ENCODE measurements at places on chromosomes 3 and 15.

DNA sequence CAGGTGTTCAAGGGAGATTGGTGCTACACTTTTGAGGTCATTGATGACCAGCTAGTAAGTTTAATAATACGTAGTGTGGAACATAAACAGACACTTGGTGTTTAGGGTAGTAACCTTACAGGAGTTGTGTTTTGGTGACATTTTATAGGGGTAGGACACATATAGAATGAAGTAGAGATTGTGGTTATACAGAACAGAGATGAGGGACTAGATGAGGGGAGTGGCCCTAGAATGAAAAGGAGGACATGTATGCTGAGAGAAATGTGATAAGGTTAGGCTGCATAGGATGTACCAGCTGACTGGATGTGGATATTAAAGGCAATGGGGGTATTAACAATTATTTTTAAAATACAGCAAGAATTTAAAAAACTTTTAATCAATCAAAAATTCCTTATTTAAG, 8.0 kb downstream of the MBNL1 start:
- no peak for DNase-seq

GRCh38 chr3:153855772-153856171, 265.4 kb upstream of the ARHGEF26 start:
- DNase-seq: no peak

DNA sequence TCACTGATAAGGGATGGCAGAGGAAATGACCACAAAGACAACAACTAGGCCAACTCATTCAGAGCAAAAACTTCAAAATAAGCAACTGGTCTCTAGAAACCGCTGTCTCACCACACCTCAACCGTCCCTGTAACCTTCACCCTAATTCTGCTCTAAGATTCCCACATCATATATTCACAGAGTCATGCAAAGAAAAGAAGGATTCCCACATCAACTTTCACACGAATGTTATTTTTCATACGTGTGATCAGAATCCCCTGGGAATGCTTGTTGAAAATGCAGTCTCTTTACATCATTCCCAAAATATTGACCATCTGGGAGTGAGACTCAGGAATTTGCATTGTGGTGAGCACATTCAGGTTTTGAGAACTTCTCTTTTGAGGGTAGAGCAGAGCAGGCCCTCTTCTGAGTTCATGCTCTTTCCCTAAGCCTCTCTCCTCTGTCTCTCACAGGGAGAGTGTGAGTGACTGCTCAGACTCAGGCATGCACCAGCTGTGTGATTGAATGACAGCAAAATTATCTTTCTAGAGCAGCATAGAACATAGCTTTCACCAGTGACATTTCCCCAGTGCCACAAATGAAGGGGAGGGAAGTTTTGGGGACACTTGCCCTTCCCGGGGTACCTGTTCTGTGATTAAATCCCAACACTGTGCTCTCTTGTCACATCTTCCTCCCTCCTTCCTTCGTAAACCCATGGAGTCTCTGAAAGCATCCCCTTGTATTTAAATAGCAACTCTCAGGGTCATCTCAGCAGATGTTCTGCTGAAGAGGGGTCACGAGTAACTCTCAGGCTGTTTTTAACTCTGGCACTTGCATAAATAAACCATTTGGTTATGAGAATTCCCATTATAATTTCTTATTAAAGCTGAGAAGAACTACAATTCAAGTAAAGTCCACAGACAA, 170.9 kb downstream of the PLCL2 start:
- no peak for DNase-seq

DNA sequence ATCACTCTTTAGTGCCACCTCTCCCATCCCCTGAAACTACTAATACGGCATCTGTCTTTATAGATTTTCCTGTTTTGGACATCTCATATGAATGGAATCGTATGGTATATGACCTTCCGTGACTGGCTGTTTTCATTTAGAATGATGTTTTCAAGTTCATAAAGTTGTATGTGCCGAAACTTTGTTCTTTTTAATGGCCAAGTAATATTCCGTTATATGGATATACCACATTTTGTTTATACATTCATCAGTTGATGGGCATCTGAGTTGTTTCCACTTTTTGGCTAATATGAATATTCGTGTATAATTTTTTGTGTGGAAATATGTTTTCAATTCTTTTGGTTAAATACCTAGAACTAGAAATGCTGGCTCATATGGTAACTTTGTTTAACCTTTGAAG, 49.5 kb downstream of the PIAS1 start:
- DNase-seq: no peak

- DNase-seq: no peak
Observed at GRCh38 chr3:60856257-60857046, 394.8 kb downstream of the FHIT start.

DNA sequence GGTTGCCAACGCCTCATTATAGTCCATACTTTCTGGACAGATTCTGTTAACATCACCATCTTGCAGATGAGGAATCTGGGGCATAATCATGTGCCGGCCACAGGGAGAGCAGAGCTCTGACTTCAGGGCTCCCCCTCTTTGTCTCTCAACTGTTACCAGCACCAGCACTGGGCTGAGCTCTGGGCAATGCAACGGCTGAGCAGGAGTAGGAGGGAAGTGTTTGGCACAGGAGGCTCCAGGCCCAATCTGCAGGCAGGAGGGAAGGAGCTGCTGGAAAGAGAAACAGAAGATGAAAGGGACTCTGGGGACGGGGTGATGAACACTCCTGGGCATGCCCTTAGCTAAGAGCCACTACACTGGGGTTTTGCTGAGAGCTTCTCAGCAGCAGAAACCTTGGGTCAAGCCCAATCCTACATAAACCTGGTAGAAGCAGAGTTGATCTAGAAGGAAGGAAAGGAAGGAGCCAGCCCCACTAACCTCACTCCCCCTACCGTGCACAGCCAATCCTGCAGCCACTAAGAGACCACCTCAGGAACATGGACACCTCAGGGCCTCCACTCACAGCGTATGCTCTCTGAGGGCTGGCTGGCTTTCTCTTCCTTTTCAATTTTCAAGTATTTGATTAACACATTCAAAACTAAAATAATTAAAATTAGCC, 73.1 kb upstream of the SPATA12 start:
- peak; percentile 34 for DNase-seq

DNA sequence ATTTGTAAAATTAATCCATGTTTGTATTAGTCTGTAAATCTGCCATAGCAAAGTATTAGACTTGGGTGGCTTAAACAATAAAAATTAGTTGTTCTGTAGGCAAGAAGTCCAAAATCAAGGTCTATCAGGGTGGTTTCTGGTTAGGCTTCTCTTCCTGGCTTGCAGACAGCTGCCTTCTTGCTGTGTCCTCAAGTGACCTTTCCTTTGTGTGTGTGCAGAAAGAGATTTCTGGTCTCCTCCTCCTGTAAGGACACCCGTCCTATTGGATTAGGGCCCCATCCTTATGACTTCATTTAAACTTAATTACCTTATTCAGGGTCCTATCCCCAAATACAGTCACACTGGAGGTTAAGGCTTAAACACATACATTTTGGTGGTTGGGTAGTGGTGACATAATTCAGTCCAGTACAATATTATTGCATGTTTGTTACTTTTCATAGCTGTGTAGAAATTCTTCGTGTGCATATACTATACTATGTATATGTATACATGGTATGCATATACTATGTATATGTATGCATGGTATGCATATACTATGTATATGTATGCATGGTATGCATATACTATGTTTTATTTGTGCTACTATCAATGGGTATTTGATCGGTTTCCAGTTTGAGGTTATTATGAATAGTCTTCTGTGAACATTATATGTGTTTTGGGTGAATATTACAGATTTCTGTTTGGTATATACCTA, 57.9 kb upstream of the RNU6-1 start:
- DNase-seq: no peak

- peak; percentile 31 for DNase-seq
Observed at GRCh38 chr3:77513542-77513941, 473.6 kb downstream of the ROBO2 start.

DNA sequence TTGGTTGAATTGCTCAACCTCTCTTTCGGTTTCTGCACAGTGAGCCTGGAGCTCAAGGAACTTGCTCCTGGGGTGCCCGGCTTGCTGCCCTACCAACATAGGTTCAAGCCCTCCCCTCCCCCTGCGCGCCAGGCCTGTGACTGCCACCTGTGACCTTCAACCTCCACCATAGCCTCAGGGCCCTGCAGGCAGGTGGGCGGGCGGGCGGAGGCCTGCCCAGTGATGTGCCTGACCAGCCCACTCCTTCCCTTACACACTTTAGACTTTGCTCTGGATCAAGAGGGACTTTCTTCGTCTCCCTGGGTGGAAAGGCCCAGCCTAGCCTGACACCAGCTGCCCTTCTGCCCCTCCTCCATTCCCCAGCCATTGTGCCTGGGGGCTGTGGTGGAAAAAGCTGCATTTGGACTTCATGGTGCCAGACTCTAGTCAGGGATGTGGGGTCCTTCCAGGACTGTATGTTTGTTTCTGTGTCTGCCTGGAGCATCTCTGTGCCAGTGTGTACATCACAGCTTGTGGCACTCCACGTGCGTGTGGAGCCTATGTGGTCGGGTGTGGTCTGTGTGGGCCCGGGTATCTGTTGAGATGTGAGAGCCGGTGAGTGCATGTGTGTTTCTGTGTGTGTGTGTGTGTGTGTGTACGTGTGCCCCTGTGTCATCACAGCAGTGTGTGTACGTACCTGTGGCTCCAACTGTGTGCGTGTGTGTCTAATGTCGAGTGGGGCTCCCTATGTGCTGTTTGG, 9.5 kb downstream of the PRKCD start:
- no peak for DNase-seq

GRCh38 chr3:184557348-184557950, 4.1 kb upstream of the EPHB3 start:
- DNase-seq: no peak

DNA sequence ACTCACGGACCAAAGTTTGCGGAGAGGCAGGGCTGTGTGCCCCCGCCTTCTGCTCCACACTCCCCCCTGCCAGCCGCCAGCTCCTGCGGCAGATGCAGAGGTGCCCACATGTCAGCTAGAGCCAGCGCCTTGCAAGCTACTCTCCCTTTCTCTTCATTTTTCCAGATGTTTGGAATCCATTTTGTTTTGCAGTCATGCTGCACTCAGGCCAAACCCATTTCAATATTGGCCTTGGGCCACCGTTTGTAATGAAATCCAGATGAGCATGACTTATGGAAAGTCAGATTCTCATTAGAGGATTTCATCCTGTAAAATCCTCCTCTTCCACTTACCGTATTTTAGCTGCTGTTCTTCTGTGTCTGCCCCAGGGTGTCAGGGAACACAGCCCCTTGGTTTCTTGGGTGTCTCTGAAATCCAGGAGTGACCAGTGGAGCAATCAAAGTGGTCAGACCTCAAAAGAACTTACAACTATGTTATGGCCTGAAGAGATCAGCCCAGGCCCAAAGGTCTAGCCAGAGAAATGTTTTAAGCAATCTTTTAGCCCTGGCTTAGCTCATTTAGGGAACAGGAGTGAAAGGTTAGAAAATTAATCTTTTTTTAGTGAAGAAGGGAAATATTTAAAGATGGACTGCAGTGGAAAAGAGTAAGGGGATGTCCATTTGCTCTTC, 65.8 kb downstream of the AAGAB start:
- no peak for DNase-seq

DNA sequence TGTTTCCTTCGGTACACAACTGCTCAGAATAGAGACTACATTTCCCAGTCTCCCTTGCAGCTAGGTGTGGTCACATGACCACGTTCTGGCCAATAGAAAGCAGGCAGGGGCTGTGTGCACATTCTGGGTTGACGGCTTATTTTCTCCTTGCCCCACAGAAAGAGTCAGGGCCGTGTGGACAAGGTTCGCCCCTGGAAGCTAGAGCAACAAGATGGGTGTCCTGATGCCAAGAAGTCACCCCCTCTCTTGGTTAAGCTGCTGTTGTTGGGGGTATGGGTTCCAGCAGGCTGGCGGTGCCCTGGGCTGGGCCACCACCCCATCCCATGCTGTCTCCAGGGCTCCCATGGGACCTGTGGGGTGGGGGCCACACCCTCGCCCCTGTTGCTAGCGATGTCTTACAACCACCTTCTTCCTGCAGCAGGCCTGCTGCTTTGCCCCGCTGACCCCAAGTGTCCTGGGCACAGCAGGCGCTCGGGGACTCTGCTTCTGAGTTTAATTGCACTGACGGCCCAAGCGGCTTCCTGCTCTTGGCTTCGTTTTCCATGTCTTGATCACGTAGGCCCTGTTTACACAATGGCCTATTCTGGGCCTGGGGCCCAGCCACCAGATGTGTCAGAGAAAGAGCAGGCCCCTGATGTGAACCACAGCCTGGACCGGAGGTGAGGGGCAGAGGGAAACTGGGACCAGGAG, 24.9 kb downstream of the ABTB1 start:
- peak; percentile 88 for DNase-seq

DNA sequence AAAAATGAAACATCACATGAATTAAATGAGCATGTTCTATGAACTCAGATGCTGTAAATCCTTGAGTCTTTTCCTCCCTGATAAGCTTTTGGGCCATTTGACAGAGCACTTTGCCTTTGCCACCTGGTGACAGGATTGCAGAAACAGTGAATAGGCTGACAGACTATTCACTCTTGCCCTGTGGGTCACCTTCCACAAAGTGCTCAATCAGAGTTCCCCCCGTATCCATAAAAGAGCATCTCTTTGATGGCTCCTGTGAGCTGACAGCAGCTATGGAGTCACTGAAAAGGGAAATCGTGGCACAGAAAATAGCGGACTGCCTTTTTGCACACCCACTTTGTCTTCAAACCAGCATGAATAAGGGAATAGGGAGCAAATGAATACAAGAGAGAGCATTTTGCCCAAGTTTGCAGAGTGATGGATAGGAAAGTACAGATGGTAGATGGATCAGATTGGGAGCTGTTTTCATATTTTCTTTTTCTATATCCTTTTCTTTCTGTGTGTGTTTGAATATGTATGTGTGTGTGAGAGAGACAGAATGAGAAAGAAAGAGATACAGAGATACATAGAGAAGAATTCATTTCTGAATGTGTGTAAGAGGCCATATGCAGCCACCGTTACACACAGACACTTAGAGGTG, 37.8 kb upstream of the GOLM2 start:
- no peak for DNase-seq

DNA sequence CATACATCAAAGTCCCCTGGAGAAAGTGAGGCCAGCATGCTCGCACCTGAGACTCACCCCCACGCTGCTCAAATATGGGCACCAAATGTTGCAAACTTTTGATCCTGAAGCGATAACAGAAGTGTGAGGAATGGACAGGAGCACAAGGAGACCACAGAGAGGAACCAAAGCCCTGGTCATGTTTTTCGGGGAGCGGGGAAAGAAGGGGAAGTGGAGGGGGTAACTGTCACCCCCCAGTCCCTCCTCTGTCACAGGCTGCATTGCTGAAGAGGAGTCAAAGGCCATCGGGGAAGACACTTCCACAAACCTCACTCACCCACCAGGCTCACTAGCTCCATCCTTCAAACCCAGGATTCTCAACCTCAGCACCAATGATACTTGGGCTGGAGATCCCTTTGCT, 182.4 kb downstream of the UACA start:
- DNase-seq: no peak

DNA sequence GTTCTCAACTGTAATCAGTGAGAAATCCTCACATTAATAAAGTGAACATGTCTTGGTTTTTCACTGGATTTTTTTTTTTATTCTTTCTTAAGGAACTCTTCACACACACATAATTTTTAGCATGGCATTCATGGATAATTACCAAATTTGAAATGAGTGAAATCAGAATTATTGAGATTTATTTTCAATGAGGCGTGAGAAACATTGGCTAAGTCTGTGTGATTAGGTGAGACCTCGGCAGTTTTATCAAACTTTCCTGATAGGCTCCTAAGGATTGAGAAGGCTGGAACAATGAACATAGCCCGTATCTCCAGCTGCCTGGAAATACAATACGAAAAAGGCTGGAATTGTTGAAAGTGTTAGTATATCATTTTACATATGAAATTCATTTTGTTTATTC, 35.5 kb downstream of the MDFIC2 start:
- DNase-seq: no peak

All from retina (tissue), 1 donor.